ENCODE measurements at places on chromosomes 4 and X. TPM values are rescaled to one million over a fixed set of nuclear protein-coding genes. Genes with fewer than 3 reads are reported as not detected.

- no peak for DNase-seq
Measured at GRCh38 chr4:108916638-108917037, 153.8 kb upstream of the ETNPPL start.

WAS gene
- 0.82 TPM for total RNA-seq

- no peak for DNase-seq
Measured at GRCh38 chrX:110142096-110142495, 139.2 kb downstream of the TMEM164 start.

DNA sequence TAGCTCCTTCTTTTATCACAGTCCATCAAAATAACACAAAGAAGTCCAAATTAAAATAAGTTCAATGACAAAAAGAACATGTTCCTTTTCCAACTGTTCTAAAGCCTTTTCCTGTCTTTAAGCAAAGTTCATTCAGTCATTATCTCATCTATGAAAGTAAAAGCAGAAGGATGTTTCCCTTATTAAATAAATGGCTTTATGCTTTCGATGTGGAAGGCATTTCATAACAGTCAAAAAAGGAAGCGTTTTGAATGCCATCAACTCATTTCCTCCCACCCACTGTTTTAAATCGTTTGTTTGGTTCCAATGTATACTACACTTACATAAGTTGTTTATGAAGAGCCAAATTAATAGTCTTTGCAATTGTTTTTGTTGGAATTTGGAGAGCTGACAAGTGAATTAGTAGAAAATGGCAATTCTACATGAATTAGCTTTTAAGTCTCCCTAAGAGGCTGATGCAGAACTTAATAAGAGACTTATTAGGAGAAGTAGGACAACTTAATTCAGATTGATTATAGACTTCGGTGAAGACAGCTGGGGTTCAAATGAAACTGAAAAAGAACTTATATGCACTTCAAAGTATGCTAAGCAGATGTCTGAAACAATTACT is 392.6 kb upstream of the FTHL17 start:
- DNase-seq = no peak

FAM47E gene
- total RNA-seq = 0.72 TPM
